ENCODE measurements at places on chromosomes 5 and 9.

DNA sequence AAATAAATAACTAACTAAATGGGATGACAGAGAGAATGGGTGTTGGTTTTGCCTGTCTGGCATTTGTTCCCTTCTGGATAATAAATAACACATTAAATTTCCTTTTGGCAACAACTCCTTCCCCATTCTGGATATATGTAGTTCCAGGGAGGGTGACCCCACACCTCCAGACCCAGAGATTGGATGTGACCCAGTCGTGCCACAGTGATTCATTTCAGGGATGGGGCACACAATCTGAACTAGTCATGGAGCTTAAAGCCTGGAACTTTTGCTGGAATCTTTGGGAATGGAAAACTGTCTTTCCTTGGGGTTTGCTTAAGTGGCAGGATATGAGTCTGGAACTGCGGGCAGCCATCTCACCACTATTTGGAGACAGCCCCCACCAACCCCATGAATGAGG, 11.3 kb downstream of the KLF9 start:
- no peak for DNase-seq

- DNase-seq, result no peak
These were observed 146.4 kb upstream of the FGF10 start for GRCh38 chr5:44535621-44536020.

- peak; percentile 39 for DNase-seq
These were observed 233.3 kb downstream of the CDH9 start for GRCh38 chr5:26805076-26805475.

DNA sequence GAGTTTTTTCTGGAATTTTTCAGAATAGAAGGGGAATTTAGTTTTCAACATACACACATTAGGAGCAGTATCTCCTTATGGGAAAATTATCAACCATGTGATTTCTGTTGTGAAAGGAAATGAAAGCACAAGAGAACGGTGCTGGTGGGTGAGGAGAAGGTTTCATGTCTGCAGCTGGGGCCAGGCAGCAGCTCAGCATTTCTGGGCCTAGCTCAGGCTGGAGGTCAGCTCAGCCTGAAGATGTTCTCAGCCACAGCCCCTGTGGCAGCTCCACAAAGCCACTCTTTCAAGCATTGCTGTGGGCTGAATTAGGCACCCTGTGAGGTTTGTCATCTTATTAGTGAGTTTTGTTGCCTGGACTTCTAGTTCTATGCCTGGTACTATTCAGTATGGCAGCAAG, 90.3 kb downstream of the DIRAS2 start:
- no peak for DNase-seq

DNA sequence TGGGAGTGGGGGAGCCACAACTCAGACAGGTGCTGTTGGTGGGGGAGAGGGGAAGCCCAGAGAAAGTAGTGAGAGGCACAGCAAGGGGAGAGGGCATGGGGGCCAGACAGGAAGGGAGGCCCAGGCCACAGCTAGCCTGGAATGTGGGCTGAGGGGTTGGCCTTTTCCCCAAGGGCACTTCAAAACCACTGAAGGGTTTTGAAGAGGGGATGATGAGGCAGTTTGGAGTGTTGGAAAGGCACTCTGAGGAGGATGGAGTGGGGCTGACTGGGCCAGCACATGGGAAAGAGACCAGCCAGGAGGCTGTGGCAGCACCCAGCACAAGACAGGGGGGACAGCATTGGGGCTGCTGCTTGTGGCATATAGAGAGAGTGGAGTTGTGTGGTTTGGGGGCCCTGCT, 3.8 kb downstream of the PSD2 start:
- DNase-seq, result no peak

- DNase-seq, result no peak
These were observed 983.0 kb upstream of the PTPRD start for GRCh38 chr9:11595756-11596155.

GRCh38 chr5:74927336-74927735, 61.1 kb upstream of the FAM169A start:
- no peak for DNase-seq

GRCh38 chr5:73363911-73364730, 84.5 kb downstream of the FOXD1 start:
- no peak for DNase-seq

DNA sequence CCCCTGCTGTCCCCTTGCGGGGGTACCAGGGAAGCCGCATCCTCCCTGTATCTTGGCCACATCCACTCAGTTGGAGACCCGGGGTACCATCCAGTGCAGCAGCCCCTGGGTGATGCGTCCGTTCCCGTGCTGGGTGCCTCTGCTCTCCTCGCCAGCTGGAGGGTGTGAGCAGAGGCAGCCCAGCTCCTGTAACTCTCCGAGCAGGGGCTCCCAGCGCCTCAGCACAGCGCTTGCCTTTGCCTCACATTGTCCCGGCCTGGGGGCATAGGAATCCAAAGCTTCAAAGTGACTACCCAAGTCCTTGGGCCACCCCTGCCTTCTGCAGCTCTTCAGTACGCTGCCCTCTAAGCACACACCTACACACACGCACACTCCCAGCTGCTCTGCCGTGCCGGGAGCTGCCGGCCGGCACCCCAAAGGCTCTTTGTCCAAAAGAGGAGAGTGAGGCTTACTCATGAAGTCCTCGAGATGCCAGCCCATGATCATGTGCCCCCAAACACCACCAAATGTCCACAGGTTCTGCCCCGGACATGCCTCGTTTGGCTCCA, 733 bp downstream of the ANGPTL2 start:
- no peak for DNase-seq

- no peak for DNase-seq
These were observed 323.9 kb downstream of the TMEM161B start for GRCh38 chr5:87944553-87945285.

GRCh38 chr9:134964271-134965055, 46.8 kb upstream of the FCN1 start:
- DNase-seq, result no peak

- no peak for DNase-seq
These were observed 20.0 kb downstream of the C5orf47 start for GRCh38 chr5:174008922-174009321.

DNA sequence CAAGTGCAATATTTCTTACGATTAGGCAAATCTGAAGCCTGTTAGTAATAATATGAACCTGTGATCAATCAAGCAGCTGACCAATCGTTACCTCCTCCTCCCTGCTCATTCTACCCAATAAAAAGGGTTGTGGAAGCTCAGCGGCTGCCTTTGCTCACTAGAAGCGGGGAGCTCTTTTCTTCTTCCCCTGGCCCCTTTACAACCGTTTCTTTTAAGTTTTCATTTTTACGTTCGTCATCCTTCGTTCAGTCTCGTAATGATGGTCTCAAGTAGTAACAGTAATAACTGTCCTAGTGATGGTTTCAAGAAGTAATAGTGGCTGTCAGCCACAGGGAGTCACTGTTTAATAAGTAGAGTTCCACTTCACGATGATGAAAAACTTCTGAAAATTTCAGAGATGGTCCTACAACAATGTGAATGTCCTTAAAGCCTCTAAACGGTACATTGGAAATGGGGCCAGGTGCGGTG, 6.2 kb downstream of the UGT3A2 start:
- DNase-seq, result peak; percentile 72

DNA sequence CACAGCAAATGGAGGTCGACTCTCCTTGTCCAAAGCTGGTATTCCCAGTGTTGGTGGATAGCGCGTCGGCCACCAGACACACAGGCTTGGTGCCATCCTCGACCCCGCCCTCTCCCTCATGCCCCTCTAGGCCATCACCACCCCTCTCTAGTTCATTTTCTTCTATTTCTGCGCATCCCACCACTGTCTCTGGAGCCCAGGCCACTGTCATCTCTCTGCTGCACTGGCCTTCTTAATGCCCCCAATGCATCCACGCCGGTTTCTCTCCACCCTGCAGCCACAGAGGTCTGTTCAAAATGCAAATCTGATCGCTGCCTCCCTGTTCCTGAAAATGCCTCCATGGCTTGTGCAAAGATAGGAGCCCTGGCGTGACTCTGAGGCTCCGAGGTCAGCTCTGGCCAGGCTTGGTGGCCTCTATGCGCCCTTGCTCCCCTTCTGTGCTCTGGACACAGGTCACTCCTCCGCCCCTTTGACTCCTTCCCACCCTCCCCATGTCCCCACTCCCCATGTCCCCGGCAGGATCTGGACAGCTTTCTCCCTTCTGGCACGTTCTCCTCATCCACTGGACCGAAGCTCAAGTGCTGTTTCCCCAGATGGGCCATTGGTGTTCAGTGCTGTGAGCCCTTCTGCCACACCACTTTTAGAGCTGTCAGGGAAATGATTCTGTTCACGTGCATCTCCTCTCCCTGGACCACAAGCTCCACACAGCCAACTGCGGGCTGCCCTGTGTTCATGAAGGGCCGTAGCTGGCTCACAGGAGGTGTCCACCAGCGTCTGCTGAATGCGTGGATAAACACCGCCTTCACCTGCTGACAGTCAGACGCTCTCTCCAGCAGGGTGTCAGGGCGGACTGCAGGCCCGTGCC, 59.5 kb upstream of the RNF130 start:
- DNase-seq, result no peak

- peak; percentile 67 for DNase-seq
These were observed 125.2 kb downstream of the GPBP1 start for GRCh38 chr5:57298985-57299491.

- no peak for DNase-seq
These were observed 16.6 kb upstream of the PLPP1 start for GRCh38 chr5:55551358-55551757.

GRCh38 chr9:84708400-84708799, 38.9 kb downstream of the NTRK2 start:
- no peak for DNase-seq

- DNase-seq, result no peak
These were observed 51.2 kb upstream of the ADRA1B start for GRCh38 chr5:159864885-159865691.

GRCh38 chr5:38143384-38143783, 115.0 kb upstream of the EGFLAM start:
- DNase-seq, result no peak

GRCh38 chr9:33136721-33137670, 30.1 kb downstream of the B4GALT1 start:
- DNase-seq, result no peak

DNA sequence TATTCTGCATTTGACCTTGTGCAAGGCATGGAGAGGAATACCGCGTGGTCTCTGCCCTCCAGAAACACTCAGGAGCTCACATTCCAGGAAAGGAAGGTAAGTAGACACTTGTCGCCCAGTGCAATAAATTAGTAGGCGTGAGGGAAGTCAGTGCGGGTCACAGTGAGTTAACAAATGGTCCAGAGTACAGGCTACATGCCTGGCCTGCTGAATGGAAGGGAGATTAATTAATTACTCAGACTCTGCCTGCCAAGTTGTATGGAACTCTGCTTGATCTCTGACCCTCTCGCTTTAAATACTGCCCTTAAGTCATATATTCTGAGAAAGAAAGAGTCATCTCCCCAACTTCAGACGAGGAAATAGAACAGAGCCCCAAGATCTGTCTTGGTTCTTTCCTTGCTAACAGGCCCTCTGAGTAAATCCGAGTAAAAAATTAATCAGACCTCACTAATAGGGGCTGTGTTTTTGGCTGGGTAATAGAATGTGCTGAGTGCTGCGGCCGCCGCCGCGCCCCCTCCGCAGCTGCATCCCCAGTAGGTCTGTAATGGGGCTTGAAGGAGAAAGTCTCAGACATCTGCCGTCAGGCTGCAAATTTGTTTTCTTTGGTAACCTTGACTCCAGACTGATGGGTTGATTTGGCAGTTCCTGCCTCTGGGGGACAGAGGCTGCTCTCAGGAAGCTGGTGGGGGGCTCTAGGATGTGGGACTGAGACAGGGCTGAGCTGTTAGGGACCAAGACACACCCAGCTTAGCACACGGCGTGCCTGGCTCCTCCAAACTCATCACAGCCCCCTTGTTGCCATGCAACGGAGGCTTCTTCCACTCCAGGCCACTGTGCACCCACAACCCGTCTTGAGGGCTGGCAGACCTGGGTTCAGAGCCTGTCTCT, 144.4 kb downstream of the NSG2 start:
- DNase-seq, result no peak

DNA sequence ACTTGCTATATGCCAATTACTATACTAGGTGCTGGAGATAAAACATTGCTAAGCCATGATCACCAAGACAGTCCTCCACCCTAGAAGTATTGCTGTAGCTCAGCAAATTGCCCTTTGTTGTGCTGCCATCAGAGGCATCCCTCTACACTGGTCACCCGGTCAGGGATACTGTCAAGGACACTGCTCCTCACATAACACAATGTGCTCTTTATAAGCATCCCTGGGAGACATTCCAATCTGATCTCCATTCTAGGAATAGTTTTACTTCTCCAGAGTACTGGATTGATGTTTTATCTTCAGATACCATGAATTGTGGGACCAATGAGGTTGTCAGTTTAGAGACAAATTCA, 10.4 kb upstream of the DNAJA1 start:
- no peak for DNase-seq

DNA sequence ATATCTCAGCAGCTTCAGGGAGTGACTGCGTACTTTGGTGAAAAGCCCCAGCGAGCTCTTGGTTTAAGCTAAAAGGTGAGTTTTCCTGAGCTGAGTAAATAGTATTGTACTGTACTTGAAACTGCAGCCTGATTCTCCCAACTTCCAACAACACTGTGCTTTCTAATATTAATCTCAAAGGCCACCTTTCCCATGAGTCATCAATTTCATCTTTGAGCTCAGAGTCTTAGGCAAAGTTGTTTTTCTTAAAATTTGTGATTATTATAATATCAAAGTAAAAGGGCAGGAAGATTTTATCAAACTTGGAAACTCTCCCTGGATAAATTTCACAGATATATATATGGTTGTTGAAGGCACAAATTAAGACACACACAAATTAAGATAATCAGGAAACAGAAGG, 51.0 kb downstream of the TRPC7 start:
- no peak for DNase-seq

DNA sequence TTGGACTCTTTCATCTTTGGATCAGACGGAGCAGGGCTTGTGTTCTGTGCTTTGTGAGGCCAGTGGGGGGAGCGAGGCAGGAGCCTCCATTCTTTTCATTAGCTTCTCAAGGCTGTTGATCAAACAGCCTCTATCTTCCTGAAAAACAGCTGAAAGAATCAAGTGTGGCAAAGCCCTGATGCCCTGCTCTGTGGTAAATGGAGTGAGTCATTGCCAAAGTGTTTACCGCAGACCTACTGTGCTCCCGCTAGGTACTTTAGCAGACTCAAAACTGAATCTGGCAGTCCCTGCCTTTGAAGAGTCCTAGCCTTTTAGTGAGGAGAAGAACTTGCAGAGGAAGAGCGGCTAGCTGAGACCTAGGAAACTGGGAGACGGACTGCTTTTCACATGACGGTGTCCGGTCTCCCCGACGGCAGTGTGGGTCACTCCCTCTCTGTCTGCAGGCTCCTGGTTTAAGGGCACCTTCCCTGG, 3.3 kb downstream of the ANKRD33B start:
- no peak for DNase-seq

- DNase-seq, result no peak
These were observed 14.8 kb upstream of the CEMIP2 start for GRCh38 chr9:71783120-71783523.
